Right renal cortex interstitium (tissue), 3 donors: ENCODE measurements at places on chromosomes 5 and 9. TPM values are rescaled to one million over a fixed set of nuclear protein-coding genes. Genes with fewer than 3 reads are reported as not detected.

PLEKHG4B gene
- 9.5 TPM for polyA plus RNA-seq

DNA sequence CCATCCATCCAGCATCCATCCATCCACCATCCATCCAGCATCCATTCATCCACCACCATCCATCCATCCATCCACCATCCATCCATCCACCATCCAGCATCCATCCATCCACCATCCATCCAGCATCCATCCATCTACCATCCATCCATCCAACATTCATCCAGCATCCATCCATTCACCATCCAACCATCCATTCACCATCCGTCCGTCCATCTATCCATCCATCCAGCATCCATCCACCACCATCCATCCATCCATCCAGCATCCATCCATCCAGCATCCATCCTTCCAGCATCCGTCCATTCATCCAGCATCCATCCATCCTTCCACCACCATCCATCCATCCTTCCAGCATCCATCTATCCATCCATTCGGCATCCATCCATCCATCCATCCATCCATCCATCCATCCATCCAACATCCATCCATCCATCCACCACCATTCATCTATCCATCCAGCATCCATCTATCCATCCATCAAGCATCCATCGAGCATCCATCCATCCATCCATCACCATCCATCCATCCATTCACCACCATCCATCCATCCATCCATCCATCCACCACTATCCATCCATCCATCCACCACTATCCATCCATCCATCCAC lies 32.4 kb upstream of the WDR5 start:
- no peak for DNase-seq

DNA sequence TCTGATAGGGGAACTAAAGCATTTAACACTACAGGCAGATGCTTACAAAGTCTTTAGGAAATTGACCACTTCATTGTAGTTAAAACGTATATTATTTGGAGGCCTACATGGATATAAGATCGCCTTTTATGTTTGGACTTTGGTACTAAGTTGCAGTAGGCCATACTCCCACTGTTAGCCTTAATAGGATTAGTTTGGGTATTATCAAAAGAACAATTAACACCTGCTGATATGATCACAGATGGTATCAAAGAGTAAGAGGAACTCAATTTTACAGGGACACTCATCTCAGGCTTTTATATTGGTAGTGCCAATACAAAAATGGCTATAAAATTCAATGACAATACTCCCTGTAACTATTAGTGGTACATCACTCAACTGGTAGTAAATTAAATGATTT lies 1183.0 kb downstream of the MAT2B start:
- no peak for DNase-seq

DNA sequence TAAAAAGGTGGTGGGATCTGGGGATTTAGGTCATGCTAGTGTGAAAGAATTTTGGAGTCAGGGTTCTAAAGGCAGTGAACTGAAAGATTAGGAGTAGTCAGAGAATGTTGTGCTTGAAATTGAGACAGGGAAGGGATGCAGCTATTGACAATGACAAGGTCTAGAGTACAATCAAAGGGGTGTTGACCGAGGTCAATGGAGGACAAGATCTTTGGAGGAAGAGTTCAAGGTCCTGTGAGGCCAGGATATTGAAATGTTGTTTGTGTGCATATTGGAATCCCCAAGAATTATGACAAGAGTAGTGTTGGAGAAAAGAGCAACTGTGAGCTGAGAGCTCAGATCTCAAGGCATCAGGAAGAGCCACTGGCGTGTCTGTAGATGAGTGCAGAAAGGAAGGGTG lies 116.9 kb downstream of the RASGRF2 start:
- no peak for DNase-seq

GRCh38 chr5:128869970-128870369 lies 95.3 kb upstream of the SLC27A6 start:
- no peak for DNase-seq

SLC36A2 gene
- 7.4 TPM for polyA plus RNA-seq

- DNase-seq, result no peak
Observed at GRCh38 chr5:10607023-10607665, 43.3 kb downstream of the ANKRD33B start.

DNA sequence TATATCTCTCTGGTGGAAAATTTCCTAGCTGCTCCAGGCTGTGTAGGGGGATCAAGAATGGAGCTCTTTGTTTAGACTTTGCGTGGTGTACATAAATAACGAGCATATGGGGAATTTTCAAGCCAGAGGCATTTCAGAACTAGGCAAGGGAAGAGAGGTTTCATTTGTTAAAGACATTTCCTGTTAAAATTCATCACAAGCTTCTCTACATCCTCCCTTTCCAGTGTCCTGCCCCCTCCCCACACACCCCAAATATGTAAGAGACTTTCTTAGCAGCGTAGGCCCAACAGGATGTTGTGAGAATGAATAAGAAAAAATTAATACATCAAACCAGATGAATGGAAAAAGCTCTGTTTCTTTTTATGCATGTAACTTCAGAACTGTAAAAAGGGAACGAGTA lies 150.3 kb downstream of the GPBP1 start:
- DNase-seq, result no peak

DNA sequence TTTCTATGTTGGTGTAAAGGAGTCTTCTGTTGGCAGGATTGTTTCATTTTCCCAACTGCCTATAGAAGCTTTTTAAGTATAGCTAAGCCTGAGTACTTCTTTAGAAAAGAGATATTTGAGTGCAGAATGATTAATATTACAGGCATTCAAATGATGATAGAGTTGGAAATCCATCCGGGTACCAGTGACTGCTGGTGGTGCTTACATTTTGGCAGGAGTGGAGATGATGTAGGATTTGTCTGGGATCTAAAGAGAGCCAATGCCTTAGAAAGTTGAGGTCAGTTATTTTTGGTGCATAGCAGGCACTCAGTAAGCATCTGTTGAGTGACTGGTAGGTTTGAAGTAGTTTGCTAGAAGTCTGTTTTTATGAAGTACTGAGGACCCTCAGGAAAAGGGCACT lies 433.5 kb downstream of the DMAC1 start:
- DNase-seq, result no peak

DNA sequence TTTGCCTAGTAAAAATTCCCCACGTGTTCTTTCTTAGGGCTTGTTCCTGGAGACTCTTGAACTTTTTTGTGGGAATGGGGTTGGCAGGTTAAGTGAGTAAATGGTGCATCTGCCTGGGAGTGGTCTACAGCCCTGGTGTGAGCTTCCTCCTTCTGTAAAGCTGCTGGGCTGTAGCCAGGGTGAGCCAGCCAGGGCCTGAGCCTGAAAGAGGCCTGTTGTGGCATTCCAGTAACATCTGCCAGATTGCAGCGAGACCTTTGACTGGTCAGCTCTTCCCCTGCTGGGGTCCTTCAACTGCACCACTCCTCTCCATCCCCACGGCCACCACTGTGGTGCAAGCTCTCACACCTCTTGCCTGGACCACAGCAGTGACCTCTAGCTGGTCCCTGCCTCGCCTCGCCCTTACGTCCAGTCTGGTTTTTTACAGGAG lies 47.5 kb downstream of the SLC22A5 start:
- no peak for DNase-seq

FAM153A gene
- not detected for polyA plus RNA-seq

DNA sequence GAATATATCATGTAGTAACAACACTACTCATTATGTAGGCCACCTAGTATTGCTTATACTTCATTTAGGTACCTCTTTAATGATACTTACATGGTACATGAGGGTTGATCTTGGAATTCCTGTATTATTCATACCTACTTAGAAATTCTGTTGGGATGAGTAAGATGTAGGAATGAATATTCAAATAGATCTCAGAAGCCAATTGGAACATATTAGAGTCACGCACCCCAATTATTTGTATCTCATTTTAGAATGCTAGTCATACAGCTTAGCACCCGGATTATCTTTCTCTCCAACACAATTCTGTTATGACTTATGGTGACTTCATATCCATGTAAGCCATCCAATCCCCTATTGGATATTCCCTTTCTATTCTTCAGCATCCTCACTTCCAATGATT lies 106.7 kb upstream of the SH3GL2 start:
- no peak for DNase-seq

- no peak for DNase-seq
Observed at GRCh38 chr5:159581502-159582249, 251.4 kb upstream of the IL12B start.

DNA sequence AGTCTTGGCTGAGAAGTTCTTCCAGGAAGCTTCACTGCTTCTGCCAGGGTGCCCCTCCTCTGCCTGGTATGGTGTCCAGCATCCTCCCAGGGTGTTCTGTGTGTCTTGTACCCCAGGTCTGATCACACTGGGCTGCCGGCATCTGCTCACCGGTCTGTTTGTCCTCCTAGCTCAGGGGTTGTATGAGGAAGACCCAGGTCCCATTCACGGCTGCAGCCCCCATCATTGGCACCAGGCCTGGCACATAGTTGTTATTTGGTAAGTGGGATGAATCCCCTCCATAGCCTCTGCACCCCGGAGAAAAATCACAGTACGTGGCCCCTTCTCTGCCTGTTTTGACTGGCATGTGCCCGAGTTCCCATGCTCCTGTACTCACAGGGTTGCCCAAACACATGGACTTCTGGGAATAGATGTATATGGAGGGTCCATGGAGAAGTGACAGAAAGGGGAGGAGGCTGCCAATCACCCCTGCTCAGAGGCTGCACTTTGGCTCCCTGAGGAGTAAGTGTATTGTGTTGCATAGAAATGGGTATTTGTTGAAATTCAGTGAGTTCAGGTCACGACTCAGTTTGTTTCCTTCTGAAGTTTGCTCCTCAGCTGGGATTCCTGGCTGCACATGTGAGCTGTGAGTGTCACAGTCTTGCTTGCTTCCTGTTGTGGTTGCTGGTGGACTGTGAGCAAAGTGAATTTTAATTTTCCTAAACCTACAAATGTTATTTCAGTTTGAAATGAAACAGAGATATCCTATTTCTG lies 96.2 kb downstream of the HSPA4 start:
- DNase-seq, result no peak

MIGA2 gene
- polyA plus RNA-seq, result 15.4 TPM

GRCh38 chr5:14407746-14408175 lies 173.8 kb upstream of the OTULINL start:
- DNase-seq, result no peak

DNA sequence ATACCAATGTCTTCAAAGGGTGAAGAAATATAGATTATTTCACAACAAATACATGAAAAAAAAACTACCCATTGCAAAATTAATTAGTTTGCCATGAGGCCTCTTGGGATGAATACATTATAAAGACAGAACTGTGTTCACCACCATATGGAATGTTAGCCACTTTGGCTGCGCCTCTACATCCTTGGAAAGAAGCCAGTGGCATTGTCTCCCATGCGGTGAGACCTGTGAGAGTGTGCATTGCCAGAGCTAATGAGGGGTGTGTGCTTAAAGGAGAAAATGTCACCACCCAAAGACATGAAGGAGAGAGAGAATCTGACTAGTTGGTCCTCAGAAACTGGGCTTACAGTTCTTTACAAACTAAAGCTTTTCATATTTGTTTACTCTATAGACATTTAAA lies 110.6 kb downstream of the PLPPR1 start:
- DNase-seq, result no peak

DNA sequence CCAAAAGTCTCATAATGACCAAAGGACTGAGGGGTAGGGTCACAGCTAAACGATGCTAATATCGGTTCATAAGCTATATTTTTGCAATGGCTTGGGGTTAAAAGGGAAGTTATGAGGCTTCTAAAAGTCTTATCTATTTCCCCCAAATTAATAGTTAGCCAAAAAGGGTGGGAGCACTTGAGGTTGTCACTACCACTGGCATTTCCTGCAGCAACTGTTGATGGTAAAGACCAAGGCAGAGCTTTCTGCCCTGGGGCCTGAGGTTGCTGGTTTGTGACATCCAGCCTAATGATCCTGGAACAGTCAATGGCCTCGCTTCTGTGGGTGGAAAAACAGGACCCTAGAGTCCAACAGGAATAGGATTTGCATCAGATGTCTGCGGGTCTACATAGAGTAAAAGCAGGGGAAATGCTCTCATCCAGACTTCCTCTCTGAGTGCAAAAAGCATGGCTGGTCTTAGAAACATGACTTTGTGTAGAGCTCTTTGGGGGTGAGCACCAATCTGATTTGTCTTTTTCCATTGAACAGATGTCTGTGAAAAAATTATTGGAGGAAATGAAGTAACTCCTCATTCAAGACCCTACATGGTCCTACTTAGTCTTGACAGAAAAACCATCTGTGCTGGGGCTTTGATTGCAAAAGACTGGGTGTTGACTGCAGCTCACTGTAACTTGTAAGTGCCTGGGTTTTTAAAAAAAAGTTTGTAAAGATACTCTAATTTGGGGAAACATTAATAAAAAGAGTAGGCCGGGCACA lies 2.7 kb downstream of the GZMA start:
- DNase-seq, result no peak

DNA sequence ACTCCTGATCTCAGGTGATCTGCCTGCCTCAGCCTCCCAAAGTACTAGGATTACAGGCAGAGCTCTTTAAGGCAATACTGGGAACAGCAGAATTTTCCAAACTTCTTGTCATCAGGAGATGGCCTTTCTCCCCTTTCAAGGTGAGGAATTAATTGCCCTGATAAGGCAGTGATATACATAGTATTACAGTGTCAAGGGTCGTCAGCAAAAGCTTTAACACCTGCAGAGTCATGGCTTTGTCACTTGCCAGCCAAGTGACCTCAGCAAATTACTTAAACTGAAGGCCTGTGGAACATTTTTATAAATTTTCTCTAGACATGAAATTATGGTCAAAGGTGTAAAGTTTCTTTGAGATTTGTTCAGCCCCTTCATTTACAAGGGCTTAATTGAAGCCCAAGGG lies 59.5 kb downstream of the FBXO38 start:
- DNase-seq, result no peak

HINT1 gene
- 408 TPM for polyA plus RNA-seq

C9orf50 gene
- polyA plus RNA-seq, result 0.34 TPM

DNA sequence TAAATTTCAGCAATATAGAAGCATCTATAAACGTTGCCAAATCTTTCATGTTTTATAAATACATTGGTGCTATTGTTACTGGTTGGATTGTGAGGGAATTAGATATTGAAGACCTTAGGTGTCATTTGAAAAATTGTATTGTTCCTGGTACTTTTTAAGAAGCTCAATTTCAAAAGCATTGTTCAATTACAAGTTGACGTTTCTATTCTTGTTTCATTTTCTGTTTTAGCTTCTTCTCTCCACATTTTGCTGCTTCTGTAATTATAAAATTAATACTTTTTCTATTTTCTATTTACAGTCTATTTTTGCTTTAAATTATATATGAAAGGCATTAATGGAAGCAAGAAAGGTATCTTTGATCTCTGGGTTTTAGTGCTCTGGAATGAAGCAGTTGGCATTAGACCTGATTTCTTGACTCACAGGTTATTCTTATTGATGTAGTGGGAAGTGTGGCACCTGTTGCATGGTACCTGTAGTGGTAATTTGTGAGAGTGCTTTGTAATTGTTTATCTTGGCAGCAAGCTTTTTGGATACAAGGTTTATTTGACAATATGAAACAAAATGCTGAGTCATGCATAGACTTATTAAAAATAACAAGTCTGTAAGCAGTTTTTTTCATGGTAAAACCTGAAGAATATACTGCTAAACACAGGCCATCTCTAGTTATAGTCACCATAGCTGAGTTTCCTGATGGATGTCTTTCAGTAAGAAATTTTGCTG lies 13.2 kb downstream of the MACIR start:
- DNase-seq, result no peak

- DNase-seq, result no peak
Observed at GRCh38 chr9:19618816-19619215, 170.0 kb downstream of the SLC24A2 start.

- DNase-seq, result no peak
Observed at GRCh38 chr5:86008293-86008692, 609.4 kb upstream of the COX7C start.

FOXD4L3 gene
- not detected for polyA plus RNA-seq

- DNase-seq, result no peak
Observed at GRCh38 chr9:93577975-93578682, 1.7 kb downstream of the PHF2 start.
